ENCODE measurements at places on chromosomes 3 and 15. TPM values are rescaled to one million over a fixed set of nuclear protein-coding genes. Genes with fewer than 3 reads are reported as not detected.

DNA sequence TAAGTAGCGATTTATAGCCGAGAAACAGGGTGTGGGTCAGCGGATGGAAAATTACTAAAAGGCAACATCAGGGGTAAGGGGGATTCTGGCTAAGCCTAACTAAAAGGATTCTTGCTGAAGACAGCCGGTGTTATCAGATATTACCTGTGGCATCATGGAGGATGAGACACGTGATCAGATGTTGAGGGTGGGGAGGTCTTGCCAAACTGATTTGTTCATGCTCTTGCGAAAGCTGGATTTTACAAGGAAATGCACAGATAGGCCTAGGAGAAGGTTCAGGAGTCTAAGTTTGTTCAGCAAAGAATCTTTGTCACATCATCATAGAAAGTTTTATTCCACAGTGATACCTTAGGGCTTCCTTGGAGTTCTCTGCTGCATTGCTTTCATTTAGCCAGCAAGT lies 396.8 kb upstream of the TBL1XR1 start:
- no peak for DNase-seq

DNA sequence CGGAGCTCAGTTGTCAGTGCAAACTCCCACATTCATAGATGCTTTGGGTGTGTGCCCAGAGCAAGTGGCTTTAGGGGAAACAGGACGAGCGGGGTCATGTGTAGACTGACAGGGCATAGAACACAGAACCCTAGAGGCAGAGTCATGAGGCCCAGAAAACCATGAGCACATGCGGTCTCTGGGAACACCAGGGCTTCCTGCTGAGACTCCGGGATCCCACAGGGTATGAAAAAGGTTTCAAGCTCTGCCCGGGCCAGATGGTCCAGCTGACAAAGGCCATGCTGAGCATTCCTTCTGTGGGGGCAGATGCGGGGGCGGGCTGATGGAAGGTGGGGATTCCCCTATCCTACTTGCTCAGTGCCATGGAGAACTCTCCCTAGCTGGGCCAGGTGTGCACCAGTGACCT lies 44.8 kb downstream of the ROPN1B start:
- DNase-seq = peak; percentile 24

GRCh38 chr15:55707518-55707917 lies 35.4 kb downstream of the PRTG start:
- DNase-seq = no peak

DNA sequence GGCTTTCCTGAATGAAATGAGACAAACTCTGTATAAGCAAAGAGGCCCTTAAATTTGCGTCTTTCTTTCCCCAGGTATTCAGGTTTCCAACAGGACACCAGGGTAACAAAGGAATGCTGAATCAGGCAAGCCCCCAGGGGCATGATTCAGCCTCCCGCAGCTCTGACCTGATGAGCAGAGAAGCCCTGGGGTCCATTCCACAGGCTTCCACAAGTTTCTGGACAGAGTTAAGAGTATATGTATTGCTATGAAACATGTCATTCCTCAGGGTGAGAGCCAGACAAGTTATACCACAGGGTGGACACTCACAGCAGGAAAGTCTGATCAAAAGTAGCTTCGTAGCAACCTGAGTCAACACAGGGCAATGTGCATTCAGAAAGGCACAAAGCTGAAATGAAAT lies 68.1 kb upstream of the CTNNB1 start:
- peak; percentile 23 for DNase-seq

DCP1A gene
- 14.8 TPM for total RNA-seq

SNTN gene
- total RNA-seq = not detected

Data from GM23338 (cell line).